Fibroblast of skin of right quadriceps (primary cell): ENCODE measurements at places on chromosomes 7 and 10.

GRCh38 chr7:18361756-18362155, 133.8 kb upstream of the HDAC9 start:
- peak; percentile 53 for DNase-seq

GRCh38 chr7:85324145-85324799, 137.4 kb upstream of the SEMA3D start:
- DNase-seq = no peak

DNA sequence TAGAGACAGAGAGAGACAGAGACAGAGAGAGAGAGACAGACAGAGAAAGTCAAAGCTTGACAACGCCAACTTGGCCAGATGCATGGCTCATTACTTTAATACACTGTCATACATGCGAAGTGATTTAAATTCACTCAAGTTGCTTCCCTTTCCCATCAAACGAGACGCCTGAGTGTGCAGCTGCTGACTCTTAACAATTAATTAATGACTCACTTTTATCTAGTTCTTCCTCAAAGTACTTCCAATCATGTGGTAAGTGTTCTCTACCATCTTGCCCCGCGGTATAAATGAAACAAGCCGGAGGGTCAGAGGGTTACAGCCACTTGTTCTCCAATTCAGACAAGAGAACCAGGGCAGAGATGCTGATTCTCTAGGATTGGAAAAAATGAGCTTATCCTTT, 90.8 kb downstream of the SFMBT2 start:
- no peak for DNase-seq

GRCh38 chr7:139111147-139111546, 1.6 kb upstream of the ZC3HAV1 start:
- DNase-seq = no peak

DNA sequence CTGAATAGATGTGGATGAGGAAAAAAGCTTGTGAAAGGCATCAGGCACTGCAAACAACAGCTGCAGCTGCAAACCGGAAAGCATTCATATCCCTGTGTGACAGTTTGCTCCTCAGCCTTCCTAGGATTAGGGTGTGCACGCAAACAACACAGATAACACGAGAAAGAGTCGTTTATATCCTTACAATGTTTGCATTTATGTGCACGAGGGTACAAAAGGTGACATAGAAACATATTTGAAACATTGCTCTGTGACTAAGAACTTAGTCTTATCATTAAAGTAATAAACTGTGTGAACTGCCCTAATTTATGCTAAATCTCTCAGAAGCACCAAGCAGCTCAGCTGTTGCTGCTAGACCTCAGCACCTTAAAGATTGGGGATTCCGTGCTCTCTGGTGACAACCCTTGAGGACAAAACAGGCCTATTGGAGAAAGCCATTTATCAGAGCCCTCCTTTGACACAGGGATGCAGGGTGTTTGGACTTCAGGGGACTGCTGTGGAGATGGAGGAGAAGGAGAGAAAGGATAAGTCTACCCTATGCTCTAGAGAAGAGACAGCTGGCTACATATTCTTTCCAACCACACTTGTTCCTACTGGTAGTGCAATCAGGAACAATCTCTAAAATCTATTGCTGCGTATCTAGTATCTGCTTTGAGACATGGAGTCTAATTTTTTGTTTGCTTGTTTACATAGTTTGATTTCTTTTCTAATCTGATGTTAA, 176.2 kb downstream of the GNAT3 start:
- DNase-seq = peak; percentile 9

DNA sequence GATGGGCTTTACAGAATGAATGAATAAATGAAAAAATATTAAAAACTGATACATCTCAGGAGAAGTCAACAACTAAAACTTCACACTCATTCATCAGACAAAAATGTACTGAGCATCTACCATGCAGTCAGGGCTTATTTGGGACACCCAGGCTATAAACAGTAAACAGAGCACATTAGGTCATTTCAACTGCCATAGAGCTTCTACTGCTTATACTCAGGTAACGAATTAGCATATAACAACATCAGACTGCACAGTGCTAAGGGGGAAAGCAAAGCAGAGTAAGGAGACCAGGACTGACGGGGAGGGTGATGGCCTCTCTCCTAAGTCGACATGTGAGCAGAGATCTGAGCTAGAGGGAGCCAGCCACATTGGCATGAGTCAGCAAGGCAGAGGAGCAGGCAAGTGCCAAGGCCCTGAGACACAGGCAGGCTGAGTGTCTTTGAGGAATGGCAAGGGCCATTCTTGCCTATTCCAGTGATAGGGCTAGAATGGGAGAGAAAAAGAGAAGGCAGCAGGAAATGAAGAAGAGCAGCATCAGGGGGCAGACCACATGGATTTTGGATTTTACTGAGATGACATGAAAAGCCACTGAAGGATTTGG, 528.9 kb downstream of the PARD3 start:
- peak; percentile 46 for DNase-seq

DNA sequence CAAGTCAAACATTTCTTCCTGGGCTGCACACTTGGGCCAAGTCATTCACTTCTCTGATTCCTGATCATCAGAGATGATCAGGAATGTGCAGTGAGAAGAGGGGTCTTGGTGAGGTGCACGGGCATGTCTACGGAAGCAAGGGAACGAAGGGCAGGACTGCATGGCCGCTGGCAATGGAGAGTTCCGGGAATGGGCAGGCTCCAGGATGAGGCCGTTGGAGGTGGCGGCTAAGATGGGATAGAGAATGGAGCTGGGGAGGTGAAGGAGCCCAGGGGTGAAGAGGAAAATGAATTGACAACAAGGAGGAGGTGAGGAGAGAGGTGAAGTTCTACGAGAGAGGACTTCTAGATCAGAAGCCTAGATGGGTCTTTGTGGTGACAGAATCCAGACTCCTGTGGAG, 260.0 kb downstream of the GRID1 start:
- DNase-seq = no peak

- DNase-seq = peak; percentile 80
Measured at GRCh38 chr7:116588225-116588624, 63.4 kb downstream of the CAV1 start.

GRCh38 chr7:70608229-70608628, 523.7 kb upstream of the GALNT17 start:
- DNase-seq = peak; percentile 27

DNA sequence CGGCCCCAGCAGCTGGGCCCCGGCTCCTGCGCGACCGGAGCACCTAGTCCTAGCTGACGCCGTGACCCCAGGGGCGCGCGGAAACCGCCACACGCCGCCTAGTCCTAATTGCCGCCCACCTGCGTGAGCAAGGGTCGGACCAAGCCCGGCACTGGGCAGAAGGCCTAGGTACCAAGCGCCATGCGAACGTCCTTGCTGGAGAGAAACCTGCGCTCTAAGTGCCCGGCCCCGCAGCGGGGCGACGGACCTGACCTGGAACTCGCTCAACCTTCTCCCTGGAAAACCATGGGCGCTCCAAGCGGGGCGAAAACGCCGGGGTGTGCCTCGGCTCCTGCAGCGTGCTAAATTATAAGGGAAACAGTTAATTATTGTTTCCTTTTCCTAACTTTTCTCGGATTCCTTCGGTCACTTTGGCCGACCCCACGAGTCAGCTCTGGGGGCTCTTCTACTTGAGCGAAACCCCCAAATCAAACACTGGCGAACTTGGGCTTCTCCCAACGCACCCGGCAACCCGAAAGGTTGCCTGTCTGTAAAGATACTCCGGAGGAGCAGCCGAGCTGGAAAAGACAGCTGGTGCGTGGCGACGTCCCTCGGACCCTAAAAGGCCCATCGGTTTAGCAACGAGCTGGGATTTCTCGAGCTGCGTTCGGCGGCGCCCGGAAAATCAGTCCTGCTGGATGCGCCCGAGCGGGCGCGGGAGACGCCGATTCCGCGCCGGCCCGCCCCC, 5.3 kb upstream of the EBF3 start:
- no peak for DNase-seq

- DNase-seq = no peak
Measured at GRCh38 chr10:105807935-105808587, 1167.0 kb downstream of the SORCS3 start.
